Dermis microvascular lymphatic vessel endothelial cell (primary cell): ENCODE measurements at places on chromosomes 5 and 9. TPM values are rescaled to one million over a fixed set of nuclear protein-coding genes. Genes with fewer than 3 reads are reported as not detected.

GRCh38 chr9:90802386-90802985, 867 bp downstream of the SYK start:
- no peak for DNase-seq

GRCh38 chr5:100550531-100551051, 15.4 kb downstream of the FAM174A start:
- no peak for DNase-seq

DNA sequence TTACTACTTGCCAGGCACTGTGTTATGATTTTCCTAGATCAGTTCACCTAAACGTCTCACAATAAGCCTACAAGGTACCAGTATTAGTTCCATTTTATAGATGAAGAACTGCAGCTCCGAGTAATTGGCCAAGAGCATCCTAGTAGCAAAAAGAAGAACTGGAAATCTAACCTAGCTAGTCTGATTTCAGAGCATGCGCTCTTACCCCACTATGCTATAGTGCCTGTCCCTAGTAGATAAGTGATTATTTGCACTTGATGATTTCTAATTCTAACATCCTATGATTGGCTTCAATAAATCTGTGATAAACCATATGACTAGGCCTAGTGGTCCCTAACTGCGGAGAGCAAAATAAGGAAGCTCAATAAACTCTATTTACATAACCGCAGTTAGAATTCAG, 7.1 kb upstream of the PLAC8L1 start:
- no peak for DNase-seq

GRCh38 chr9:108105885-108106284, 616.3 kb upstream of the KLF4 start:
- DNase-seq, result no peak

- DNase-seq, result no peak
These were observed 242.8 kb downstream of the CDH18 start for GRCh38 chr5:19745247-19745646.

- peak; percentile 73 for DNase-seq
These were observed 792.1 kb downstream of the BRINP1 start for GRCh38 chr9:118577121-118577520.

DNA sequence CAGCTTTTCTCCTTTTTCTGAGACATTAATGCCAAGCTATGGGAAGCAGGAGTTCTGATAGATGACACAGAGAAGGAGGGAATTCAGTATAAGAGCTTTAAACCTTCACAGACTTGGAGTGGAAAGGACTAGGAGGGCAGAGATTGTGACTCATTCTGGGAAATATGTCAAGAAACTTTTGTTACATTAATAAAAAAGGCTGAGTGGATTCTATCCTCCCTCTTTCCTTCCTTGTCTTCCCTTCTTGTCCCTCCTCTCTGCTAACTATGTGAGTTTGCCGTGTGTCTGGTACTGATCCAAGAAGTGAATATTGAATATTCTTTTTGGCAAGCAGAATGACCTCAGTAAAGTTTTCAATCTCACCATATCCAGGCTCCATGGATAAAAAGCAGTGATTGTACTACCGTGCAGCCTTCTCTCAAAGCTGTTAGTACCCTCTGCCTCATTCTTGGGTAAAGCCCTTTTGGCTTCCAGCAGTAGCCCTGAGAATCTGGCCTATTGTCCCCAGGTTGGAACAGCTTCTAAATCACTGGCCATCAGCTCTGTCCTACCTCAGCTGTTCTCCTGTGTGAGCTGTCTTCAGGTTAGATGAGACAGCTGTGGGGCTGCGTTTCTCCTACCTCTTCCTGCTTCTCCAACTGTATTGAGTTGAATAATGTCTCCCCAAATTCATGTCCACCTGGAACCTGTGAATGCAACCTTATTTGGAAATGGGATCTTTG, 73.9 kb downstream of the ATG10 start:
- no peak for DNase-seq

- no peak for DNase-seq
These were observed 1.6 kb downstream of the GTF3C4 start for GRCh38 chr9:132671620-132672412.

DNA sequence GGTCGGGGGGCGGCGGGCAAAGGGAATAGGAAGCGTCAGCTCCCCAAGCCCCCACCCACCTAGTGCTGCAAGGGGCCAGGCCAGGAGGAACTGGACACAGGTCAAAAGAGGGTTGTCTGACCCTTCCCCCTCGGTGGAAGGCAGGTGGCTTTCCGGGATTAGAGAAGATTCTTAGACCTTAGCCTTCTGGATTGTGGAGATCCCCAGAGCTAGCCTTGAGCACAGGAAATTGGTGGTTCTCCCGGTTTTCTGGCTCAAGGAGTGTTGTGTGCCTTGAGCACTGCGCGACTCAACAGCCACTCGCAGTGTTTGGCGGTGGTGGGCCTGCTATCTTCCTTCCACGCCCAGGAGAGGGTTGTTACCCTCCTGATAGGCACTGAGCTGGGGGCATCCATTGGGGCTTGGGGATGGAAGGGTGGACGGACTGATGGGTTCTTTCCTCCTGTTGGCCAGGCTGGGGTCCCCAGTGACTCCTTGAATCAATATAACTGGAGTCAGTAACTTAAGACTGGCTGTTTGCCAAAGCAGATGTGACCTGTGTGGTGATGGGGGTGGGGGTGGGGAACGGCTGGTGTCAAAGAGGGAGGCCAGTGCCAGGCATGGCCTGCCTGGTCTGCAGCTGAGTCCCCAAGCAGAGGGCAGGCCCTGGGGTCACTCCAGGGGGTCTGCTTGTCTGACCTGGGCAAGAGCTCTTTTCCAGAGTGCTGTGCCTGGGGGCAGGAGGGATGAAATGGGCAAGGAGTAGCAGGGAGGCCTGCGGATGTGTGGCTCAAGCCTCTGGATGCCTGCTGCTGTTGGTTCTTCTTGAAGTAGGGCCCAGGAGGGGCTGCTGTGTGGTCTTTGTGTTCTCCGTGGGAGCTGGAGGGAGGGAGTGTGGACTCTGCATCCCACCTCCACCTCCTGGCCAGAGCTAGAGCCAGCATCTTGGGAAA, 2.1 kb downstream of the FGF18 start:
- DNase-seq, result no peak

KLF4 gene
- 0.77 and 3.7 TPM in 2 replicates for total RNA-seq

SMAD5 gene
- total RNA-seq, result 29.0 and 38.6 TPM in 2 replicates

UNC5A gene
- 0.26 and 0.63 TPM in 2 replicates for total RNA-seq

KCNMB1 gene
- total RNA-seq, result under 0.01 TPM in 1 of 2 replicates, not detected in the other

ST8SIA4 gene
- 4.8 and 7.2 TPM in 2 replicates for total RNA-seq

GRM6 gene
- total RNA-seq, result not detected in 2 replicates

ELOVL7 gene
- 0.13 and 0.51 TPM in 2 replicates for total RNA-seq
